ENCODE measurements at places on chromosomes 4 and X.

DNA sequence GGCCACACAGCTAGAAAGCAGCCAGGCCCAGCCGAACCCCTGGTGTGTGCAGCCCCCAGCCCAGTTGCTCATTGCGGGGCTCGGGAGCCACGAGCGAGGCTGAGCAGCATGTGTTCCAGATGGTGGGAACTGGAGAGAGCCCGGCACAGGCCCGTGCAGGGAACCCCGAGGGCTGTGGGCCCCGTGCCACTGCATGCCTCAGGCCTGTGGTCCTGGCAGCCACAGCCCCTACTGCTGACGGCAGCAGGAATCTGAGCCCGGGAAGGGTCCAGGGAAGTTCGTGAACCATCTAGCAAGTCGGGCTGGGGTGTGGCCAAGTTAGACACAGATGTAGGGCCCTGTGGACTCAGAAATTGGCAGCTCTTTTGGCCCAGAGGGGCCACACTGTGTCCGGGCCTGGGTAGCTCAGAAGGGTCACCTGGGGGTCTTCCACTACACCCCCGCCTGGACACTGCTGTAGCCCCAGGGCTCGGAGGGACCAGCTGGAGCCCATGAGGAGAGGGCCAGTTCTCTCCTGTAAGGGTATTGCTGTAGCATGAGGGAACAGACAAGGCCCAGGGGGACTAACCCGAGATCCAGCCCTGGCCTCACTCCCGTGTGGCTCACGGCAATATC is 12.1 kb downstream of the HTRA3 start:
- no peak for DNase-seq

- DNase-seq, result no peak
Measured at GRCh38 chr4:42119886-42120285, 32.6 kb downstream of the BEND4 start.

DNA sequence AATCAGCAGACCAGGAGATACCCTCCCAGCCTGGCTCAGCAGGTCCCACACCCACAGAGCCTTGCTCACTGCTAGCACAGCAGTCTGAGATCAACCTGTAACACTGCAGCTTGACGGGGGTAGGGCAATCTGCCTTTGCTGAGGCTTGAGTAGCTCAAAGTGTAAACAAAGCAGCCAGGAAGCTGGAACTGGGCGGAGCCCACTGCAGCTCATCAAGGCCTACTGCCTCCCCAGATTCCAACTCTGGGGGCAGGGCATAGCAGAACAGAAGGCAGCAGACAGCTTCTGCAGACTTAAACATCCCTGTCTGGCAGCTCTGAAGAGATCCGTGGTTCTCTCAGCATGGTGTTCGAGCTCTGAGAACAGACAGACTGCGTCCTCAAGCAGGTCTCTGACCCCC is 15.1 kb upstream of the GABRA2 start:
- DNase-seq, result no peak

GRCh38 chr4:122711919-122712318 is 20.6 kb upstream of the BBS12 start:
- DNase-seq, result no peak

DNA sequence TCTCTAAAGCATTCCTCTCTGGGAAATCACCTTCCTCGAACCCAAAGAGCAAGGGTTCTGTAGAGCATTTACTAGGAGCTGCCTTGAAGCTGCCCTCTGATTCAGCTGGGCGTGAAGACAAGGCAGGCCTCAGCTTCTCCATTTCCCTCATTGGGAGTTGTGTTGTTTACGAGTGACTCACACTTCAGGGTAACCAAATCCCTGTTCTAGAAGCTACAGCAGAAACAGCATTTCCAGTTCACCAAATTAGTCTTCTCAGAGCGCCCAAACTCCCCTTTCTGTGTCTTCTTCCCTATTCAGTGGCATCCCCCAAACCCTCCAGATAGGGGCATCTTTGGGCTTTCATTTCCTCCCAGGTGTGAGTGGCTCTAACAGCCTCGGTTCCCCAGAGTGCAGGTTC is 863 bp upstream of the XPNPEP2 start:
- no peak for DNase-seq

- DNase-seq, result no peak
Measured at GRCh38 chrX:25733148-25733547, 405.0 kb upstream of the MAGEB18 start.

GRCh38 chr4:128481752-128482480 is 194.3 kb upstream of the PGRMC2 start:
- no peak for DNase-seq

- no peak for DNase-seq
Measured at GRCh38 chr4:85725721-85726170, 250.8 kb downstream of the ARHGAP24 start.

- DNase-seq, result no peak
Measured at GRCh38 chr4:10336471-10336870, 120.8 kb downstream of the ZNF518B start.

GRCh38 chr4:4792466-4792865 is 67.0 kb upstream of the MSX1 start:
- DNase-seq, result no peak

DNA sequence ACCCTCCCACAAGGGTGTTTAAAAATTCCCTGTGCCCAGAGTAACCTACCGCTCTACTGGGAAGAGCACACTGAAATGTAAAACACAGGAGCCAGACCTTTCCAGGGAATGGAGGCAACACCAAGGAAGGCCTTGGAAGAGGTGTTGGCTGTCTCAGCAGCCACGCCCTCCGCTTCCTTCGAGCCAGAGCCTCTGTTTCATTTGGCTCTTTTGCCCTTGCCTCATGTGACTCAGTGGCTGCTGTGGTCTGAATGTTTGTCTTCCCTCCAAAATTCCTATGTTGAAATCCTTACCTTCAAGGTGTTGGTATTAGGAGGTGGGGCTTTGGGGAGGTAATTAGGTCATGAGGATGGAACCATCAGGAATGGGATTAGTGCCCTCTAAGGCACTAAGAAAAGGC is 11.3 kb downstream of the SCD5 start:
- no peak for DNase-seq

- no peak for DNase-seq
Measured at GRCh38 chrX:20362268-20363267, 95.9 kb upstream of the RPS6KA3 start.

- no peak for DNase-seq
Measured at GRCh38 chrX:116272322-116272721, 101.8 kb downstream of the AGTR2 start.

GRCh38 chrX:120306630-120307029 is 4.6 kb downstream of the TMEM255A start:
- DNase-seq, result no peak

DNA sequence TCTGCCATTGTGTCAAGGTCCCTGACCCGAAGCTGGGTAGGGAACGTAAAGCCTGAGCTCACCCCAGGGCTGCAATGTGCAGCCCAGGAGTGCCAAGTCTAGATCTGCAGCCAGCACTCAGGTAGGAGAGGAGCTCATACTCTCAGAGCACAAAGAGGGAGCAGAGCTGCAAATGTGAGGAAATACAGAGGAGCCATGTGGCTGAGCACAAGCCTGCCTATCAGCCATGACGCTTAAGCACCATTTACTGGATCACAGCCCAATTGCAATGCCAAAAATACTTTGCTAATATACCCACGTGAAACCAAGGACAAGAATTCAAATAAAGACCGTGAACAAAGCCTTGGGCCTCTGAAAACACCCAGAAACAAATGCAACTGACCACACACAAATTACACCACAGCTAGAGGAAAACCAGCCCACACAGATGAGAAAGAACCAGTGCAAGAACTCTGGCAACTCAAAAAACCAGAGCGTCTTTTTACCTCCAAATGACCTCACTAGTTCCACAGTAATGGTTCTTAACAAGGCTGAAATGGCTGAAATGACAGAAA is 69.0 kb upstream of the HPF1 start:
- no peak for DNase-seq

GRCh38 chr4:178462710-178463109 is 1020.5 kb upstream of the AGA start:
- no peak for DNase-seq

DNA sequence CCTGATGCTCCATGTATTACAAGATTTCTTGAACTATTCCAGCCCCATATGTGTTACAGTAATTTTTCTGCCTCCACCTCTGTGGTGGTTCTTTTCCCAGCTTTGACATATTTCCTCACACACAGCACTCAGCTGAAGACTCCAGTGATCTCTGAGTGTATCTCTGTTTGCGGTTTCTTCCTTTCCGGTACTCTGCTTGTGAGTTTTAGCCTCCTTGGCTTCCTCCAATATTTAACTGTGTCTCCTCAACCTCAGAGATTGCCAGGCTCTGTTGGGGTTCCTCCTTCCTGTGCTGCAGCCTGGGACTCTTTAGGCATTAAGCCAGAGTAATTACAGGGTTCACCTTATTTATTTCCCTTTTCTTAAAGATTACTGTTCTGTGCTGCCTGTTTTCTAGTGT is 73.2 kb downstream of the NFKB1 start:
- DNase-seq, result no peak

DNA sequence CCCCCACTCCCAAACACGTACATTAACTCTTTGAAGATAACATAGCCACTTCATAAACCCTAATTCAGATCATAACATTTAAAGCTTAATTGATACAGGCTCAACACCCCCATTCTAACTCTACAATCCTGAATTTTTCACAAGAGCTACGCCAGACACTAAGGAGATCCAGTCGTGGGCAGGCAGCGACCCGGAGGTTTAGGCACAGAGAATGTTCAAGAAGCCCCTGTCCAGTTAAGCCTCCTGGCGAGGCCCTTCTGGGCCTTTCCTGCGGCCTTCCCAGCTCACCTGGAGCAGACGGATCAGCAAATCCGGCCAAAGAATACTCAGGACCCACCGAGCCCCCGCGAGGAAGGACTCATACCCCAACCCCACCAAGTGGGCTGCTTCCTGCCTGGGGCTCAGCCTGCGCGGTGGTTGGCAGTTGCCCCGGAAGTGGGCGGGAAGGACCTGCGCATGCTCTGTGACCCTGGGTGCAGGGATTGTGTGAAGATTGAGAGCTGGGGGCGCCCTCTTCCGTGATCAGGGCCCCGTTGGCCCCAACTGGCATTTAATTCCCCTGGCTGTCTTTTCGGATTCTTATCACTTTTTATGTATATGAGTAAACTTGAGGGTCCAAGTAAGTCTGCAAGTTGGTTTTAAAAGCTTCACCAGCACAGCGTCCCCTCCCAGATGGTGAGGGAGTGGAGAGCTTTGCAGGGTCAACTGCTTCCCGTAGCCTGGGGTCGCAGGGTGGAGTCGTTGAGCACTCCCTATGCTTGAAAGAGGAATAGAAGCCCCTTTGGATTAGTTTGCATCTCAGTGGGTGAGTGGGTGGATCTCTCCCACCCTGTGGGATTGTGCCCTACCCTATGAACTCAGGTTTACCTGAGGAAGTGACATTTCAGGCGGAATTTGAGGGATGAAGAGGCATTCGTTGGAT is at the start of gene TRIM61:
Gene TRIM61 (minus strand): TSS at position 415 of the 922 bp plus-strand sequence. CDS start 7,655 bp downstream, outside the sequence.
- DNase-seq, result peak; percentile 76

DNA sequence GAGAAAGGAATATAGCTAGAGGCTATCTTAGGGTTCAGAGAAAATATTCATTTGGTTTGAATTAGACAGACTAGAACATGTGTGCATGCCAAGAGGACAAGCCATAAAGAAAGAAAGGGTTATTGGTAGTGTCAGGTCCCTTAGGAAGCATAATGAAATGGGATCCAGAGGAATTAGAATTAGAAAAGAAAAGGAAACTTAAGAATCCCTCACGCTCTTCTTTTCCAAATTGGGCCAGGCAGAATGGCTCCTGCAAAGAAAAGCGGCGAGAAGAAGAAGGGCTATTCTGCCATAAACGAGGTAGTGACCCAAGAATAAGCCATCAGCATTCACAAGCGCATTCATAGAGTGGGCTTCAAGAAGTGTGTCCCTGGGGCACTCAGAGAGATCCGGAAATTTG is 4.9 kb upstream of the ABCG2 start:
- DNase-seq, result no peak

DNA sequence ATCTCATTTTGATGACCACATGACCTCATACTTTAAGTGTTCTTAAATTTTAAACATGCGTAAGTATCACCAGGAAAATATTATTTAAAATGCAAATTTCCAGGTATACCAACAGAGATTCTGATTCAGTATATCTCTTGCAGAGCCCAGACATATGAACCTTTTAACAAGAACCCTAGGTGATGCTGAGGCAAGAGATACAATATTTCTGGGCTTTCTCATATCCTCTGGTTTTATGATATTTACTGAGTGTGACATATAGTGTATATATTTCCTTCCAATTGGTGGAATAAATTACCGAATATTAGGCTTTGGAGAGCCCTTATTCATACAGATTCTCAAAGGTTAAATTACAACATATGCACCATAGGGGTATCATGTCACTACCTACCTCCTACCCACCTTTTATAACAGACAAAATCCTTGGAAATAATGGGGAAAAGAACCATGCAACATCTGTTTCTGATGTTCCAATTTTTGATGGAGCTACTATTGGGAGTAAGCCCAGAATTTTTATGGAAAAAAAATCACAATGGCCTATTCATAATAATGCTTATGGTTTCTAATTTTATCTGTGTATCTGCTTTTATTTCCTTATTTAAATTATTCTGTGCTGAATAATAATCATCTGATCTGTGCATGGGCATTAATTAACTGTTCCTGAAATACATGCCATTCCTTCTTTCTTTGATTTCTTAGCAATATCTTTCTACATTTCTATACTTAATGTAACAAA is 27.1 kb downstream of the KCTD8 start:
- DNase-seq, result no peak

DNA sequence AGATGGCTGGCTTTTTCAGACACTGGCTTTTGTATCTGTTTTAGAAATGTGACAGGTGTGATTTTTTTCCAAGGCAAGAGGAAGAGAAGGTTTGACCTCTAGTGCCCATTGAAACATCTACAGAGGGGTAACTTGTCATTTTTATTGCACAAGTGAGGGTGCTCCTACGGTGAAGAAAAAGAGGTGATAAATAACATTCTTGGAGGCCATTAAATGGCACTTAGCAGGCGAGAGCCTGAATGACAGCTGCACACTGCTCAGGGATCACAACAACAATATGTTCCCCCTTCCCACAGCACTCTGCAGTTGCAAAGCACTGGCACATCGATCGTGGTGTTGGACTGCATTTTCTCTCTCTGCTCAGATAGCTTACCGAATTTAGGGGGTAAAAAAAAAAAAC is 22.9 kb downstream of the FAM184B start:
- DNase-seq, result no peak

DNA sequence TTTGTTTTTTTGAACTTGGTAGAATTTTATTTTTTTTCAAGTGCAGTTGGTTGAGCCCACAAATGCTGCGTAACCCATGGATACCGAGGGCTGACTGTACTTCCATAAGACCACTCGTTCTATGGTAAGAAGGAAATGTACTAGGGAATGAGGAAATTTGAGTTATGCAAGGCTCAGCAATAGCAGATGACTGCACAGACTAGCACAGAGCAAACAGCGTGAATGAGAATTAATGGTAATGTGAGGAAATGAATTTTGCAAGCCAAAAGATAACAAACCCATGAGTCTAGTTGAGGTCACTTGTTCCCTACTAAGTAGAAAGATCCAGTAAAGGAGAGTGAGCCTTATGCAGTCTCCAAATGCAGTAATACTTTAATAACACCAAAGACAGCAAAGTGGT is 17.4 kb downstream of the GSPT2 start:
- DNase-seq, result no peak

GRCh38 chr4:44448521-44449461 is at the start of gene KCTD8:
Gene KCTD8, minus strand, starts transcription at chr4:44448809.
- DNase-seq, result peak; percentile 87

GRCh38 chr4:7059662-7060061 is 8.2 kb downstream of the GRPEL1 start:
- no peak for DNase-seq

- no peak for DNase-seq
Measured at GRCh38 chr4:147381749-147382148, 99.1 kb upstream of the EDNRA start.

GRCh38 chr4:70943114-70943513 is 40.9 kb downstream of the MOB1B start:
- DNase-seq, result no peak

- no peak for DNase-seq
Measured at GRCh38 chr4:130563185-130563888, 1467.4 kb downstream of the C4orf33 start.

- DNase-seq, result no peak
Measured at GRCh38 chr4:158213466-158213865, 3.2 kb downstream of the TMEM144 start.

Data from activated CD8-positive, alpha-beta memory T cell treated with anti-CD3 and anti-CD28 coated beads, Interleukin-2, amount 50 U/mL, for 48 hours (primary cell).